ENCODE measurements at places on chromosomes 16 and 17. TPM values are rescaled to one million over a fixed set of nuclear protein-coding genes. Genes with fewer than 3 reads are reported as not detected.

HCRT gene
- total RNA-seq = not detected

GRCh38 chr17:60952747-60953146 is 275.1 kb downstream of the BCAS3 start:
- DNase-seq = no peak

DNA sequence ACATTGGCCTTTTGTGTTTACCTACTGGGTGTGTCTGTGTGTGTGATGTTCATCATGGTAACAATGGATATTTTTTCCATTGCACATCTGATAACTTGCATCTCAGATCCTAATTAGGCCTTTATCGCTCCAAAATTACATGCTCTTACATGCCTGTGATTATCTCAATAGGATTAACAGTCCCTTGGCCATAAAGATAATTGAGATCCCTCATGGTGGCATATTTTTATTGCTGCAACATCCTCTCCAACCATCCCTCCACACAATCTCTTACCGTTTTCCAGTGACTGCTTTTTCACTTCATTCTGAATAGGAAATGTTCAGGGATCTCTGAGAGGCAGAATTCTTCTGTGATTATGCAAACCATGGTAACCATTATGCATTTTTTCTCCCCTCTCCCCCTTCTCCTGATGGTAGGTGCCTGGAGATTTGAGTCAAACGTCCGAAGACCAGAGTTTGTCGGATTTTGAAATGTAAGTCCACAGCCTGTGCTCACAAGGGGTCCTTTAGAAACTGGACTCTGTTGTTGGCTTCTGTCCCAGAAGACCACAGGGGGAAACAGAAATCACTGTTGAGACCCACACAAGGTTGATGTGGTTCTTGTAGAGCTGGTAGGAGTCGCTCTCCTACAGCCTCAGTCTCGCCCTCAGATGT is 405.5 kb downstream of the CPPED1 start:
- DNase-seq = no peak

WWOX gene
- 30.9 TPM for total RNA-seq

DNA sequence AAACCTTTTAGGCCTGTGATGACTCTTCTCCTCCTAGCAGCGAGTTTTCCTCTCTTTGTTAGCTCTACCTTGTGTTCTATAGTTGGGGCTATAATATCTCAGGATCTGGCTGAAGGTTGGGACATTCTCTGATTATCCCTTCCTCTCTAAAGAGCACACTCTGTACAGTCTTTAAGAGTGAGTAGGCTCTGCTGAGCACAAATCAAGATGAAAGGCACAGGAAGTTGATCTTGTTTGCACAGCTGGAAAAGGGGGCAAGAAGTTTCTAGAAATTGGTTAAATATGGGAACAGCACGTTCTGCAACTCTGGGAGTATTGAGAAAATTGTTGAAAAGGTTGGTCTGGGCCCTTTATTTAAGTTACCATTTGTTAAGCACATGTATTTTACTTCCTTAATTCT is 240.9 kb downstream of the CDH11 start:
- no peak for DNase-seq

SUPT4H1 gene
- total RNA-seq = 38.4 TPM

- no peak for DNase-seq
Measured at GRCh38 chr17:44741316-44741715, 17.5 kb upstream of the ADAM11 start.
